Endodermal cell (in vitro differentiated cells): ENCODE measurements at places on chromosomes 16 and 17. TPM values are rescaled to one million over a fixed set of nuclear protein-coding genes. Genes with fewer than 3 reads are reported as not detected.

The NPIPA5 gene
- 0.40 to 1.0 TPM (median 0.75 TPM) in 3 replicates for total RNA-seq

The ABCA10 gene
- not detected in 3 replicates for total RNA-seq

The TEN1 gene
- total RNA-seq, result 12.1 to 14.7 TPM (median 14.6 TPM) in 3 replicates

The LITAFD gene
- total RNA-seq, result not detected in 3 replicates

The GPRC5B gene
- 26.6 to 45.4 TPM (median 39.5 TPM) in 3 replicates for total RNA-seq

The ACSM2A gene
- not detected in 2 replicates for total RNA-seq

The BFAR gene
- total RNA-seq, result 71.2 and 73.3 TPM in 2 replicates

The OR3A2 gene
- not detected in 3 replicates for total RNA-seq

The NECAB2 gene
- 2.7 and 4.7 TPM in 2 replicates for total RNA-seq

The RNF222 gene
- total RNA-seq, result not detected in 2 replicates

The KRTAP1-5 gene
- not detected in 3 replicates for total RNA-seq

The IL21R gene
- 0.09 and 0.18 TPM in 2 replicates for total RNA-seq

The SLC12A3 gene
- not detected in 2 replicates for total RNA-seq

The KRTAP3-2 gene
- not detected in 3 replicates for total RNA-seq

The NFATC3 gene
- total RNA-seq, result 22.3 to 32.8 TPM (median 30.1 TPM) in 3 replicates

The SLC6A2 gene
- total RNA-seq, result 1.1 and 1.2 TPM in 2 replicates

The PRSS53 gene
- 2.8 to 21.0 TPM (median 3.6 TPM) in 3 replicates for total RNA-seq

The ALOX12B gene
- total RNA-seq, result 0.95 to 2.9 TPM (median 1.5 TPM) in 3 replicates

The SLC35G6 gene
- total RNA-seq, result 0.33 TPM in 1 of 3 replicates, not detected in the others
